Stimulated activated CD8-positive, alpha-beta memory T cell treated with anti-CD3 and anti-CD28 coated beads, Interleukin-4, amount 100 ng/mL, for 1 hour (primary cell): ENCODE measurements at places on chromosomes 1 and 21.
A peak's percentile ranks its signal among the peaks of the same experiment; 100 is the strongest.

GRCh38 chr21:32916522-32917099, 109.1 kb upstream of the OLIG2 start:
- DNase-seq: no peak

DNA sequence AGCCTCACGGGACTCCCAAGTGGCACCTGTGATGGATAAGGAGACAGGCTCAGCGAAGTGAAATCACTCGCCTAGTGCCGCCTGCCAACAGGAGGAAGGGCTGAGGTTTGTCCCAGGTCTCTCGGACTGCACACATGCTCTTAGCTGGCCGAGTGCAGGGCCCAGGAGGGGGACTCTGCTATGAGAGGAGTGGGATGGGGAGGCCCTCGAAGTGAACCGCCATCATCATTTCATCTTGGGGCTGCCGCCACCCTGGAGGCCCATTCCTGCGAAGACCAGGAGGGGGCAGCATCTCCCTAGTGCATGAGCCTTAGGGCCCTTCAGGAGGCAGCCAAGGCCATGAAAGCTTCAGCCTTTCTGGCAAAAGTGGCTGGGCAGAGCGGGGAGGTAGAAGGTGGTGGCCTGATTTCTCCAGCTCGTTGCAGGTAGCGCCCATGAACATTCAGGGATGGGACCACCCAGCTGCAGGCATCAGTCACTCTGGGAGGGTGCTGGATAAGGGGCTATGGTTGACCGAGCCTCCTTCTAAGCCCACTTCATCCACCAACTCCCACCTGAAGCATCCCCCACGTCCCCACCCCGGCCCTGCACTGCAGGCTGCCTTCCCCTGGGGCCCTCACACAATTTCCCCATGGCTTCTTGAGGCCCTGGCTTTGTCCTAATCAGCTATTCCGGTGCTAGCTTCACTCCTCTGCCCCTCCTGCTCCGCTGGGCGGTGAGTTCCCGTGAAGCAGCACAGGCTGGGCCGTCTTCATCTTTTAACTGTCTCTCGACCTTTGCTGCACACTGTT, 17.2 kb upstream of the RASSF5 start:
- DNase-seq: peak; percentile 43

DNA sequence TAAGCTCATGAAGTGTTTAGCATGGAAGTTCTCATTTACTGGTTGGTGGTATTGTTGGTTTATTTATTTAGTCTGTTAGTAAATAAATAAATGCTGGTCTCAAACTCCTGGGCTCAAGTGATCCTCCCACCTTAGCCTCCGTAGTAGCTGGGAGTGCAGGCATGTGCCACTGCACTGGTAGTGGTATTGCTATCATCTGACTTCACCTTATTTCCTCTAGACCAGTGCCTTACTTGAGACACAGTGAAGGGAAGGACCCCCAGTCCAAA, 1.4 kb upstream of the SLC2A1 start:
- no peak for DNase-seq

GRCh38 chr1:176820391-176821031, 344.0 kb downstream of the ASTN1 start:
- DNase-seq: no peak

DNA sequence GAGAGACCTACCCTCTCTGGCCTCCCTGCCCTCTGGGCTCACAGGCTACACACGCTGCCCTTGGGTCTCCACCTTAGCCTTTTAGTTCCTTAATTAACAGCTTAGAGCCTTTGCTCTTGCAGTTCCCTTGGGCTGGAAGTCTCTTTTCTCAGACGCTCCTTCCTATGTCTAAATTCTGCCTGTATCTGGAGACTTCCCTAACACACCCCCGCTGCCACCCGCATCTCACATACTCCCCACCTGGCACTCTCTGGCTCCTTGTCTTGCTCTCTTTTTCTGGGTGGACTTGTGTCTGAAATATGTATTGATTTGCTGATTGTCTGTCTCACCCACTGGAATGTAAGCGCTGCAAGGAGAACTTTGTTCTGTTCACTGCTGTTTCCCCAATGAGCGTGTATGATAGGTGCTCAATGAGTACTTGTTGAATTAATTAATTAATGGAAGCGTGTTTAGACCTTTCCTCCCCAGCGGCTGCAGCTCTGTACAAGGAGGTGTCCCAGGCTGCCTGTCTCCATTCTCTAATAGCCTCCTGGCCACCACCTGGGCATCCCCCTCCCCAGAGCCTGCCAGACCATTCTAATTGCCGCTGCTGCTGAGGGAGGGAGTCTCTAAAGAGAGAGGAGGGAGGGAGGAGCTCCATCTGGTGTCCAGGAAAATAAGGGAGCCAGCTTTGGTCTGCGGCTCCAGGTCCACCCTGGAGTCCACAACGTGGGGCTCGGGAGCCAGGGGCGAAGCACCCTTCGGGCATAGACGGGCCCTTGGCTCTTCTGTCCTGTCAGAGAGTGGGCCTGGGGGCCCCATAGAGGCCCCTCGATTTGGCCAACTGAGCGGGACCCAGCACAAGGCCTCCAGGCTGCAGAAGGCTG, 95.4 kb downstream of the RNF220 start:
- DNase-seq: no peak

DNA sequence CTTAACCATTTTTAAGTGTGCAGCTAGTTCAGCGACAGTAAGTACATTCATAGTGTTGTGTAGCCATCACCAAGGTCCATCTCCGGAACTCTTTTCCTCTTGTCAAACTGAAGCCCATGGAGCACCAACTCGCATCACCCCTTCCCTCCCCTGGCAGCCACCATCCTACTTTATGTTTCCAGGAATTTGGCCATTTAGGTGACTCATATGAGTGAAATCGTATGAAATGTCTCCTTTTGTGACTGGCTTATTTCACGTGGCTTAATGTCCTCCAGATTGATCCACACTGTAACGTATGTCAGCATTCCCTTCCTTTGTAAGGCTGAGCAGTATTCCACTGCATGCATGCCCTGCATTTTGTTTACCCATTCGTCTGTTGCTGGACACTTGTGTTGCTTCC, 2.5 kb downstream of the COL6A2 start:
- no peak for DNase-seq

DNA sequence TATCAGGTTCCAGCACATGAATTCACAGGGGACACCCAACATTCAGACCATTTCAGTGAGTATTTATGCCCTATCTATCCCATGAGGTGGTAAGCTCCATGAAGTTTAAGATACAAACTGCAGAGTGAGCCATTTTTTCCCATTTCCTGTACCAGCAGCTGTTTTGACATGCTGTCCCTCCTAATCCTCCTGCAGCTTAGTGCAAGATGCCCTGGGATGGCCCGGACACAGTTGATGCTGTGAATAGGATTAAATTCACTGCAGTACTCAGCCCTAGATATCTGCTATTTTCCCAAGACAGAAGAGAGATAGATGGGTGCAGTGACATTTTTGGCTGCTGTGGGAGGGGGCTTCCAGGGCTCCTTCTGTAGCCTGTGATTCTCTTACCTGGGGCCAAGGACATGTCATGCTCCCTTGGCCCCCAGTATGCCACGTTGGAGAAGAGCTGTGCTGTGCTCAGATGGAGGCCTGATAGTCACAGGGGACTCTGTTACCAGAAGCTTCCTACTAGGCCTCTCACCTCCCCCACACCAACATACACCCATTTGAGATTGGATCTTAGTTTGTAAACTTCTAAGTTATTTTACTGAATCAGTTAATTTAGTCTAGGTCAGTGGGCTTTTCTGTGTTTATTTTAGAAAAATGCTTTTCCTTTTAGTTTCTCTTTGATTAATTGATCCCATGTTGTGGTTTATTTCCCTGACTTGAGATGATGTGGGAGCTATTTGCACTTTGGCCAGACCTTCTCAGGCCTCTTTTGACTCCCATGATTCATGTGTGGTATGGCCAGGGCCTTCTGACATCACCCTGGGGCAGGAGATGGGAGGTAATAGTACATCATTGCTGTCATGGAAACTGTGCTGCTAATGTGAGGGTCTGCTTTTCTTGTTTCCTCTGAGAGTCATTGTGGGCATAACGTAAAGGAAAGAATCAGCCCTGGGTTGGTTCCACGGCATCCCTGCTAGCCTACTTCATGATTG, 92.6 kb downstream of the ST3GAL3 start:
- DNase-seq: no peak

GRCh38 chr1:68230901-68231626, 1.3 kb downstream of the WLS start:
- no peak for DNase-seq

GRCh38 chr1:180841415-180841814, 71.3 kb upstream of the KIAA1614 start:
- no peak for DNase-seq

DNA sequence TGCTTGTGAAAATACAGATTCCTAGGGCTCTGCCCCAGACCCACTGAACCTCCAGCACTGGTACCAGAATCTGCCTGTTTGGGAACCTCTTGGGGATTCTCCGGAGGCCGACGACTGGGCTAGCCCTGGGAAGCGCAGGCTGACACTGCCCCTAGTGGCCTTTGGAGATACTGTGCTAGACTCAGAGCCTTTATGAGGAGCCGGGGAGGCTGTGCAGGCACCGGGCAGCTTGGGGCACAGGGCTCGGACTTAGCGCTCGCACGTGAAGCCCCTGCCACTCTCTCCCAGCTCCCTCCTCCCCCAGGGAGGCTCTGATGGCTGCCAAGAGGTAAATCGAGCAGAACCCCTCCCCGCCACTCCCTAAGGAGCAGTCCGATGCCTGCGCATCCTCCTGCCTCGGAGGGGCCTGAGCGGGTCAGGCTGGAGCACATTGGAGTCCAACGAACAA, 144.6 kb upstream of the TNR start:
- DNase-seq: no peak

DNA sequence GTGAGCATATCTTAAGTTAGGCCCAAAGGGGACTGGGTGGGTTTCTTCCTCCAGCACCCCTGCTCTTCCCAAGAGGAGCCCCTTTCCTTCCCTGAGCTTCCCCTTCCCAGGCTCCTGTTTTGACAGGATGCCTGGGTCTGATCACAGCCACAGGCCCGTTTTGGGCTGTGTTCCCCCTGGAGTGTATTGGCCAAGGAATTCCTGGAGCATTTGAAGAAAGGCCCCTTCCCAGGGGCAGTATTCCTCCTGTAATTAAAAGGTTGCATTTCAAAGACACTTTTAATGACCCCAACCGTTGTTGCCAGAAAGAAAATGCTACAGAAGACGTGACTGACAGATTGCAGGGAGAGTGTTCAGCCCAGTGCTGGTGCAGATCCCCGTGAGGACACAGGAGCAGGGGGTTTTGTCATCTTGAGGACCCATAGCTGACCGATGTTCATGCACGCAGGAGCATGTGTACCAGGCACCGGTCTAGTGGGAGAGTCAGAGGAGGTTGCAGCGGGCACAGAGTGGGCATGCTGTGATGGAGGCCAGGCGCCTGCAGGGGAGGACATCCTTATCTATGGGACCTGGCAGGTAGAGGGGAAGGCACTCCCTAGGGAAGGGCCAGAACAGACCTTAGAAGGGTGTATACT, 19.3 kb upstream of the LBR start:
- no peak for DNase-seq

DNA sequence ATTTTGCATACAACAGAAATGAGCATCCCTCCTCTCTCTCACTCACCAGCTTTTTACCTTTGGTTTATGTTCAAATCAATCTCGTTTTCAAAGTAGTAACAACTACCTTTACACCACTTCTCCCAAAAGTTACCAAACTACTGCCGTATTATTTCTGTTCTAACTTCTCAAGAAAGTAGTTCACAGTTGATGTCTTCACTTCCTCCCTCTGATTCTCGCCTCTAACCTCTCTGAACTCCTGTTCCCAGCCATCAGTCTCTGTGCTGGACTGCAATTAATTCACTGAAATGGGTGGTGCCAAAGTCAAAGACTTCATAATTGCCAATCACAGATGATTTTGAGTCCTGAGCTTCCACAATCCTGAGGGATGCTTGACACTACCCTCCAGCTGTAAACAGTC, 54.0 kb downstream of the ZNF281 start:
- no peak for DNase-seq

- DNase-seq: no peak
These were observed 9.2 kb downstream of the ROR1 start for GRCh38 chr1:63782982-63783381.
